ENCODE measurements at places on chromosomes 11 and 22. TPM values are rescaled to one million over a fixed set of nuclear protein-coding genes. Genes with fewer than 3 reads are reported as not detected.

GRCh38 chr22:31398231-31398630 lies 1.2 kb upstream of the DRG1 start:
- no peak for DNase-seq

DNA sequence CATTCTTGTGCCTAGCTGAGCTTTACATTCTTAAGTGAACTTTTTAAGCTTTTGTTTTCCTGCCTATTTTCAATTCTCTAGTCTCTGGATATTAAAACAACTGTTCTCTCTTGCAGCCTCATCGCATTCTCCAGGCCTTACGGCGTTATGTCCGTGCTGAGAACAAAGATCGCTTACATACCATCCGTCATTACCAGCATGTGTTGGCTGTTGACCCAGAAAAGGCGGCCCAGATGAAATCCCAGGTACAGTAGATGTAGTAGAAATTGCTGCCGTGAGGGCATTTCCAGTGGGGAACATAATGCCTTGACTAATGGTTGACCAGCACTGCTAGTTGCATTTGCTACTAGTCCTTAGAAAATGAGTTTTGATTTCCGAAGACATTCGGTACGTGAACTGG lies 29.7 kb upstream of the ST14 start:
- no peak for DNase-seq

The CACNA1I gene
- not detected for total RNA-seq

DNA sequence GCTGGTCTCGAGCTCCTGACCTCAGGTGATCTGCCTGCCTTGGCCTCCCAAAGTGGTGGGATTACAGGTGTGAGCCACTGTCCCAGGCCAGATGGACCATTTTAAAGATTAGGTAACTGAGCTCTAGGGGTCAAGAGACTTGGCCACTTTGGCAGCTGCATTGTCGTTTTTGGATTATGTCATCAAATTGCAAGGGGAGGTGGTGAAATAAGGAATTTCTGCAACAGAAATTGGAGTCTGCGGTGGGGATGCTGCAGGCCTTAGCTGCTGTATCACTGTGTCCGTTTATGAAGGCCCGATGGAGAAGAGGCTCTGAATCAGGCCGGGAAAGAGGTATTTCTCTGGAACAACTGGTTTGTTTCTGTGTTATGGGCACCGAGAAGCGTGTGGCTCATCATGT lies 34.6 kb downstream of the PTPRJ start:
- DNase-seq: no peak

GRCh38 chr11:106061249-106061784 lies 15.8 kb downstream of the KBTBD3 start:
- no peak for DNase-seq

GRCh38 chr11:96306071-96306470 lies 36.9 kb downstream of the MAML2 start:
- DNase-seq: no peak

DNA sequence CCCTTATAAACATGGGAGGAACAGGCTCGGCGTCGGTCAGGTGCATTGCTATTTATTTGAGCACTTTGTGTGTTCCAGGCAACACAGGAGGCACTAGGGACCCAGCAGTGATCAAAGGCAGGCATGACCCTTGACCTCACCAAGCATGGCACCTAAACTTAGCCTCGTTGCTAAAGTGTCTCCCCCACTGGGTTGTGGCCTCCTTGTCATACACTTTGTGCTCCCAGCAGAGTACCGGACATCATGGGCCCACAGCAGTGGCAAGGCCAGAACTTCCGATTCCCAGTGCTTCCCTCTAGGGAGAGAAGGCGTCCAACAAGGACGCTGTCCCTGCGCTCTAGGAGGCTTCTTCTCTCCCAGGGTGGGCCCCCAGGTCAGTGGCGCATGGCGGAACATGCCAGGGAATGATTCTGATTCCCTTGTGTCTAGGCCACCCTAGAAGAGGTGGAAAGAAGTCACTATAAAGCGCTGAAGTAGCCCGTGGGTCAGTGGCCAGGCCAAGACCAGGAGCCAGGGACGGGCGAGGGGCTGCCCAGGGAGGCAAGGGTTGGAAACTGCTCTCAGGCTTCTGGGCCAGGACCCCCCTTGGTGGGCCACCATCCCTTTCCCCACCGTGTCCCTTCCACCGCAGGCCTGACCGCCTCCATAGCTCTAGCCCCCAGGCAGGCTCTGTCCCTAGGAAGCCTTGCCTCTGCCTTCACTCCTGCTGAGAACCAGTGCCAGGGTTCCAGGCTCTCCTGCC lies 19.7 kb downstream of the TOM1 start:
- no peak for DNase-seq

The SNAP29 gene
- total RNA-seq: 5.4 TPM
